Renal cortical epithelial cell (primary cell): ENCODE measurements at places on chromosomes 16 and 17.
A peak's percentile ranks its signal among the peaks of the same experiment; 100 is the strongest.

DNA sequence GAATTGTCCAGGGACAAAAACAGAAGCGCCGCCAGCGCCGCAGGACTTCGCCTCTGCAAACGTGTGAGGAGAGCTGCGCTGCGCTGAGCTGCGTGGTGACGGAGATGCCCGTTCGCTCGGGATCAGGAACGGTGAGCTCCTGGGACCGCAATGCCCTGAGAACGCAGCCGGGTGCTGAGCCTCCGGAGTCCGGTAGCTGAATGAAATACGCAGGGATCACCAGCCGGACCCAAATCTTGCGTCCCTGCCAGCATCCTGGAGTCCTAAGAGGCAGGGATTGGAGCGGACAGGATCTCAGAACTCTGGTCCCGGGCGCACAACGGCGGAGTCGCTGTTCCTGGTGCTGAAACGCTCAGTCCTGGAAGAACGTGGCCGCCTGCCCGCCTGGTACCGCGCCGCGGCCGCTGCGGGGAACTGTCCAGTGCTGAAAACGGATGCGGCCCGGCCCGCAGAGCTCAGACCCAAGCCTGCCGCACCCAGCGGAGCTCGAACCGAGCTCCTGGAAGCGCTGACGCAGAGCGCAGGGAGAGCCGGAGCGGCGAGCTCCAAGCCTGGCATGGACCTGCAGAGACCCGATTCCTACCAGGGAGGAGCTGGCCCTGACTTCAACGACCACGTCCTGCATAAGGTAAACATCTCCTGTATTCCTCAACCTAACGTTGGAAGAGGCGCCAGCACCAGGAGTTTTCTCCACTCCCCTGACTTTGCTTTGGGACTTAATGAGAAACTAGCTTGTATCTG lies 41.5 kb downstream of the CD300LF start:
- DNase-seq, result peak; percentile 46

DNA sequence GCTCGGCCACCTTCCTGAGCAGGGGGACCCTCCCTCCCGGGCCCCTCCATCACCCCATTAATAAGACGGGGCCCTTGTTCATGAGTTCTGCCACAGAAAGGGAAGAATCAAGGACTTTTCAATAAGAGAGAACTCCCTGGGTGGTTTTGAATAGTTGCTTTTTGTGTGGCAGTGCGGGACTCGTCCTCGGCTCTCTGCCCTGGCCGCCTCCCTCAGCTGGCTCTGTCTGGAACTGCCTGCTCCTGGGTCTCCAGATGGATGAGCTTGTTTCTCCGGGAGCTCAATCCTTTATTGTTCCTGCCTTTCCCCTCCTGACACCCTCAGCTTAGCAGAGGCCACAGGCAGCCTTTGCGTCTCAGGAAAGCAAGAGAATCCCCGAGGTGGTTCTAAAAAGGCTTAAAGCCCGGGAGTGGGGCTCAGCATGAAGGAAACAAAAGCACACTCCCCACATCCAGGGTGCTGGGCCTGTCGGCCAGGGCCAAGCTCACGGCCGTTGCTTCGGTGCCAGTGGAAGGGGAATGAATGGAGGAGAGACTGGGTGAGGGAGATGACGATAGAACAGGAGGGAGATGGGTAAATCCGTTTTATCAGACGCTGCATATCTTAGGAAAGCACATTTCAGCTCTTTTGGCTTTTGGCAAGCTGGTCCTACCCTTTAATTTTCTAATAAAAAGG lies 60.2 kb downstream of the RAI1 start:
- no peak for DNase-seq

DNA sequence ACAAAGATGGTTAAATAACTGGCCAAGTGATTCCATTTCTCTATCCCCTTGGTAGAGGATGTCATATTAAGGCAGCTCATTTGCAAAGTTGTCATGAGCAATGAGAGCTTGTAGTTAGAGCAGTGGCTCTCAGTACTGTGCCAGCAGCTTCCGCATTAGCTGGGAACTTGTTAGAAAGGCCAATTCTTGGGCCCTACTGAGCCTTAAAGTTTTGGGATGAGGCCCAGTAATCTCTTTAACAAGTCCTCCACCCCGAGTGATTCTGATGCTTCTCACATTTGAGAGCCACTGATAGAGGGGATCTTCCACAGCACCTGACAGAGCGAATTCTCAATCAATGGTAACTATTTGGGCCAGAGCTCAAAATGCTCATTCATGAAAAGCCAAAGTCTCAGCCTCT lies 20.2 kb upstream of the CCL1 start:
- no peak for DNase-seq

DNA sequence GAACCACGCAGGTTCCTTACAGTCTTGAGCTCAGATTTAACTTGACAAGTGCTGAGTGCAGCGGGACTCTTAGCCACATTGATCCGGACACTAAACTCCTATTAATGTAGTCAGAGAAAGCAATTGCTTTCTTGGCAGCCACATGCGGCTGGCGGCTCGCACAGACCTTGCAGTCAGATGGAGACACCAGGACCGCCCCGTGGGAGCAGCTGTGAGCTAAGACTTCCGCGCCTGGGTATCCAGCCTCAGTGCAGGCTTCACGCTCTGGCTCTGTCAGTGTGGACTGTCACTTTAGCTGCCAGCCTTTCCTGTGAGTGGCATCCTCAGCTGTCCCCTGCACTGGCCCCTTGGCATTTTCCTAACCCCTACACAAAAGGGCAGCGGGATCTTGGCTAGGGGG lies 80.9 kb upstream of the NLRP1 start:
- DNase-seq, result no peak

DNA sequence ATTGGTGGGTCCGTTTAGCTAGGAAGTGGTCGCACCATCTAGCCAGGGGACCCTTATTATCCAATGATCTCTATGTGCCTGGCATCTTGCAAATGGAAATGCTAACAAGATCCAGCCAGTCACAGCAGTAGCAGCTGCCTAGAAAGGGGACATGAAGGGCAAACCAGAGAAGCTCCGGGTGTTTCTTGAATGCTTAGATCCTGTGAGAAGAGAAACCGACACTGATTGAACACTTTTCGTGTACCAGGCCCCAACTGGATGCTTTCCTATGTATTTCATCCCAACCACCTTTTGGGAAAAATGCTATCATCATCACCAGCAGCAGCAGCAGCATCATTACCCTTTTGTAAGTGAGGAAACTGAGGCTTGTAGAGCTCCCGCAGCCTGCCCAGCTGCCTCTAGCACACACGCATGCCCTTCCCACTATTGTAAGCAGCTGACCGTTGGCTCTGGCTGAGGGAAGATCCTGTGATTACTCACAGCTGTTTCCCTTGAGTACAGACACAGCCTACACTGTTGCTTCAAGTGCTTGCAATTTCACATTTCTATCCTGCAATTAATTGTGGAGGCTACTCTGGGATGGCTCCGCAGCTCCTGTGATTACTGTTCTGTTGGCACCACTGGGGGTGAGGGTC lies 180.7 kb upstream of the CACNG5 start:
- no peak for DNase-seq

GRCh38 chr17:16027708-16028584 lies 28.3 kb downstream of the TTC19 start:
- DNase-seq, result peak; percentile 95

- DNase-seq, result no peak
Observed at GRCh38 chr17:66514227-66514806, 211.9 kb downstream of the PRKCA start.

DNA sequence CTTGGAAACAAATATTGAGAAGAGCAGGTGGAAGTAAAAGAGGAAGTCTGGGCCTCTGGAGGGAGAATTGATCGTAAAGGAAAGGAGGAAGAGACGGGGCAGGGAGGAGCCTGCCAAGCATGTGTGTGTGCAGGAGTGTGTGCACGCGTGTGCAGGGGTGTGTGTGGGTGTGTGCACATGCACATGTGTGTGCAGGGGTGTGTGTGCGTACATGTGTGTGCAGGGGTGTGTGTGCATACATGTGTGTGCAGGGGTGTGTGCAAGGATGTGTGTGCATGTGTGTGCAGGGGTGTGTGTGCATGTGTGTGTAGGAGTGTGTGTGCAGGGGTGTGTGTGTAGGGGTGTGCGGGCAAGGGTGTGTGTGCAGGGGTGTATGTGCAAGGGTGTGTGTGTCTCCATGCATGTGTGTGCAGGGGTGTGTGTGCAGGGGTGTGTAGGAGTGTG lies 10.0 kb downstream of the CEP295NL start:
- DNase-seq, result no peak

GRCh38 chr17:74776990-74777389 lies 845 bp upstream of the NAT9 start:
- no peak for DNase-seq

DNA sequence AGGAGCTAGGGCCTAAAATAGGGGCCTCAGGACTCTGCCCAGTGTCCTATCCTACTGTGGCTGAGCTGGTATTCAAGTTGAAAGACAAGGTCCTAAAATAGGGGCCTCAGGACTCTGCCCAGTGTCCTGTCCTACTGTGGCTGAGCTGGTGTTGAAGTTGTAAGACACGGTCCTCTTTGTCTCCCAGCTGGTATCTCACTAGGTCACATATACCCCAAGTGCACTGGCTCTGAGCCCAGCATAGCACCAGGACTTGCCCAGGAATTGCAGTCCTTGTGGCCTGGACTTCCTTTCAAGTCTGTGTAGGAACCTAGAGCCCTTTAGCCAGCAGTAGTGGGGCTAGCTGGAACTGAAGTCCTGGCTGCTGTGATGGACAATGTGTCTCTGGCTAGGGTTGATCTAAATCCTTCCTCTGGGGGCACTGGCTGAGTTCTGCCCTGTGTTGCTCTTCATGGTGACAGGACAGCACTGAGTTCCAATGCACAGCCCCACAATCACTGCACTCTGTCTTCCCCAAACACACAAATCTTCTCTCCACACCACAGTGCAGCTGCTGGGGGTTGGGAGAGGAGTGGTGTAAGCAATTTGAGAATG lies 260.5 kb downstream of the HAPSTR1 start:
- no peak for DNase-seq
